HuH-7 (cell line): ENCODE measurements at places on chromosomes 11 and 22.

DNA sequence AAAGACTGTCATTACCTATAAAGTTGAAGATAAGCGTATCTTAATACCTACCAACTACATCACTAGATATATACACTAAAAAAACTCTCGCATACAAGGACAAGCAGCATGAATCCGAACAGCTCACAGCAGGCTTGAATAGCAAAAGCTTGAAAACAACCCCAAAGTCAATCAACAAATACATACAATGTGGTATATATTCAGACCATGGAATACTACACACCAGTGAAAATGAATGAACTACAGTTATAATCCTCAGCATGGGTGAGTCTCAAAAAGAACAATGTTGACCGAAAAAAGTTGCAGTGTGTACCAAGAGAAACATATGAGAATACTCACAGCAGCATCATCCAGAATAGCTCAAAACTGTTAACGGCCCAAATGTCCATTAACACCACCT, 25.2 kb downstream of the USP28 start:
- no peak for DNase-seq

GRCh38 chr11:6862961-6863360, at the start of gene OR10A2:
Gene OR10A2 (plus strand): TSS chr11:6863057. CDS start chr11:6869755, 6,698 bp downstream.
- DNase-seq = no peak

DNA sequence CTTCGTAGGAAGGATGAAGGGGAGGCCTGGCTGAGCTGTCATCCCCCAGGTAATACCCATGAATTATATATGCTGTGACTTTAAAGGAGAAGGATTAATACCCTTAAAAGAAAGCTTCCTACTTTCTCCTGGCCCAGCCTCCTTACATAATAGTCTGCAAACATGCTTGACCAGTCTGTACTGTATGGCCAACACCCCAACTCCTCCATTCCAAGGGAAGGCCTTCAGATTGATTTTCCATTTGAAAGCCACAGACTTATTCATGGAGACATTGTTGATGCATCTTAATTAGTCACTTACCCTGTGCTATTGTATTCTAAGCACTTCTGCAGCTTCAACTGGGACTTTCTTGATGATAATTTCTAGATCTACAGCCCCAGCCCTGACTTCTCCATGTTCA, 2.0 kb downstream of the PAAF1 start:
- no peak for DNase-seq

DNA sequence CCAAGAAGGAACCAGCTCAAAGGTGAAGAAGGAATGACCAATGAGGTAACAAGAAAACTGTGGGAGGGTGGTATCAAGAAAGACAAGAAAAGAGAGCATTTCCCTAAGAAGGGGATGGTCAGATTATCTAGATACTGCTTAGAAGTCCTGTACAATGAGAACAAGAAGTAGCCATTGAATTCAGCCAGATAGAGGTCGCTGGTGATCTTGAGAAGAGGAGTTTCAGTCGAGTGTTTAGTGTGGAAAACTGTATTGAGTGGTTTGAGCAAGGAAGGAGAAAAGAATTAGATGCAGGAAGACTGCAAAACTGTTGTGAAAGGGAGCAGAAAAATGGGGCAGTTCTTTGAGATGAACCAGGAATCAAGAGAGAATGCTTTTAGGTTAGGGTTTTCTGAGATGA, 74.6 kb upstream of the FAT3 start:
- DNase-seq = no peak

DNA sequence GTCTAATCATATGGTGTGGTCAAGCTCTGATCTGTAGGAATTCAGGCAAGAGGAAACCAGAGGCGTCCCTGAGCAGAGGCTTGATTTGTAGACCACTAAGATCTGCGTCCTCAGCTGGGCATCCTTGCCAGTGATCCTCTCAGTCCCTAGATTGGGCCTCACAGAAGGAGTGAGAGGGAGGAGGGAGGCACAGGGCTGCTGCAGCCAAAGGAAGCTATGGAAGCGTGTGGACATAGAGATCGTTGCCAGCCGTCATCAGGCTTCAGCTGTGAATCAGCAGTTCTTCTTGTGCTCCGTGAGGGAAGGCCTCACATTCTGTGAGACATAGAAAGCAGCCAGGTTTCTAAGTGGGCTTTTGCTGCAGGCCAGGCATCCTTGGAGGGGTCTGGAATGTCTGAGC, 254.6 kb upstream of the KIRREL3 start:
- no peak for DNase-seq

GRCh38 chr22:44344407-44344806, 31.7 kb upstream of the SHISAL1 start:
- DNase-seq = no peak

DNA sequence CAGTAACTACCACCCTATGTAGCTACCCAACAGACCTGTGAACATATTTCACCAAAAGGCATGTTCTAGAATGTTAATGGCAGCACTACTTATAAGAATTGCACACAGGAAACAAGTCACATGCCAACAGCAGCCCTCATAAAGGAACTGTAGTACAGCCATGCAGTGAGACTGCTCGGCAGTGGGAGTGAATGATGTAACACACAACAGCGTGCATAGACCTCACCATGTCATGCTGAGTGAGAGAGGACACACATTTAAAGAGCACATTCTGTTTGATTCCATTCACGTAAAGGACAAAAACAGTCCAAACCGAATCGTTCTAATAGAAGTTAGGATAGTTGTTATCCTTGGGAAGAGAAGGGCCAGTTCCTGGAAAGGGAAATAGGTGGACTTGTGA, 27.2 kb upstream of the KIRREL3 start:
- DNase-seq = no peak

DNA sequence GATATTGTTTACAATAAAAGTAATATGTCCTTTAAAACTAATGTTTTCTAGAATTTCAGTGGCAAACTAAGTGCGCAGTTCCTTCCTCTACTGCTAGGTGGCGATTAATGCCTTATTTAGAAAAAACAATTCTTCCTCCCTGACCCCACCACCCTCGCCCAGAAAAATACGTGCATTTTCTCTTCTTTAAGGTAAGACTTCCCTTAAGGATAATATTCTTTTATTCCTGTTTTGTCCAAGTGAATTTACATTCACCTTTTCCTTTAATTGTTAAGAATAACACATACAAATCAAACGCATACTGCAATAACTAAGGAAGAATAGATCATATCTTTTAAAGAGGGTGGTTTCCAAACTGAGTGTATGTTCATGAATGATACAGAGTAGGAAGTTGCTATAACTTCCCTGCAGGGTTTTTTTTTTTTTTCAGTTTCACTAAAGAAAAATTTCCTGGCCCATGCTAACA, 17.0 kb upstream of the PSMA1 start:
- DNase-seq = peak; percentile 22

GRCh38 chr11:72703267-72704008, 29.2 kb upstream of the PDE2A start:
- no peak for DNase-seq

DNA sequence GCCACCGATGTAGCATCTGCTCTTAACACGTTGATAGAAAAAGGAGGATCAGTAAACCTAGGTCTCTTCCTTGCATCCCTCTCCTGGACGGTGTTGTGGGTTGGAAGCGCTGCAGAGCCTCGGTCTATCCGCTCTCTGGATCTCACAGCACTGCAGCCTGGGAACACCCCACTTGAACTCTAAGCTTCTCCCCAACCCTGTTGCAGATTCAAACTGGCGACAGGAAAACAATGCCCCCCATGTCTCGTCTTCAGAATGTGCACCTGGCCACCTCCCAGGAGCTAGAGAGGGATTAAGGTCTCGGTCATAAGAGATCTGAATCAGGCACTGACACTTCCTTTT, 454 bp downstream of the TMEM218 start:
- no peak for DNase-seq

- no peak for DNase-seq
Observed at GRCh38 chr22:43777286-43777685, 34.8 kb downstream of the EFCAB6 start.

GRCh38 chr22:23685205-23685784, 5.5 kb upstream of the RGL4 start:
- no peak for DNase-seq

DNA sequence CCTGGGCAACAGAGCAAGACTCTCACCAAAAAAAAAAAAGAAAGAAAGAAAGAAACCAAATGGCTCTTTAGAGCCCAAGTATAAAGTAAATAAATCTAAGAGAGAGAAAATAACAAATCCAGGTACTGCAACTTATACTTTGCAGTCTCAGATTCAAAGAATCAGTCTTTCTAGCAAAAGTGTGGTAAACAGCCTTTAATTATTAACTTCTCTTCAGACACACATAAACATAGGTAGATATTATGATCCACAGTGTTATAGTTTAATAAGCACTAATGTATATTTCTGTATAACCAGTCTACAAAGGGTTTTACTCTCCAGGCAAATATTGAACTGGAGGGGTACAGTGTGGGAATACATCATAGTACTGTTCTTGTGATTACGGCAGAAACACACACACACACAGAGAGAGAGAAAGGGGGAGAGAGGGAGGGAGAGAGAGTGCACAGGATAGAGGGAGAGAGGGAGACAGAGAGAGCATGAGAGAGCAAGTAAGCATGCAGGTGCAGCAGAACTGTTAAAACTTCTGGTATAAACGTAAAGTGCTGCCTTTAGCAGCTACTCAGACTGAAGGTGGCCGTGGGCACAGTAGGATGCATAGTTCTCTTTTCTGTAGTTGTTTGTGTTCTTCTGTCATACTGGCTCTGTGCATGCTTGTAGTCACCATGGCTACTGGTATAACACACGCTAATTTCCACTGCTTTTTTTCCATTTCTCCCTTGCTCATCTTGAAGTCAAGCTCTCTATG, 32.3 kb downstream of the MTMR2 start:
- DNase-seq = no peak

- no peak for DNase-seq
Observed at GRCh38 chr22:44025171-44026065, 1.3 kb downstream of the PARVB start.
